ENCODE measurements at places on chromosomes 1 and 21.

GRCh38 chr21:15255261-15255660 is 190.5 kb upstream of the NRIP1 start:
- DNase-seq, result no peak

DNA sequence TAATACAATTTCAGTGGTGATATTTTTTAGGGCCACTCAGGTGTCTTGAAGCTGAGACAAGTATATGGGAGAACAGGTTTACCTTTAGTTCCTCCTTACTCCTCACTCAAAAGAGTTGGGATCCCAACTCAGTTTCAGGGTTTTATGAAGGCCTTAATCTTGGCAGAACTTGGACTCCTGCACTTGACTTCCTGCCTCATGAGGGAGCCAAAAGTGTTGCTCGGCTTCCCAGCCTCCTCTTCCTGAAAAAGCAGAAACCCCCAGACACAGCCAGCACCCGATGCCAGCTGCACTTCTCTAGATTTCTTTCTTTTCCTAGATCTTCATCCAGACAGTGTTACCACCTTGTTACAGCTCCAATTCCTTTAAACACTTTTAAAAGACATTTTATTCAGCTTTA is 70.8 kb upstream of the TMPRSS2 start:
- no peak for DNase-seq

DNA sequence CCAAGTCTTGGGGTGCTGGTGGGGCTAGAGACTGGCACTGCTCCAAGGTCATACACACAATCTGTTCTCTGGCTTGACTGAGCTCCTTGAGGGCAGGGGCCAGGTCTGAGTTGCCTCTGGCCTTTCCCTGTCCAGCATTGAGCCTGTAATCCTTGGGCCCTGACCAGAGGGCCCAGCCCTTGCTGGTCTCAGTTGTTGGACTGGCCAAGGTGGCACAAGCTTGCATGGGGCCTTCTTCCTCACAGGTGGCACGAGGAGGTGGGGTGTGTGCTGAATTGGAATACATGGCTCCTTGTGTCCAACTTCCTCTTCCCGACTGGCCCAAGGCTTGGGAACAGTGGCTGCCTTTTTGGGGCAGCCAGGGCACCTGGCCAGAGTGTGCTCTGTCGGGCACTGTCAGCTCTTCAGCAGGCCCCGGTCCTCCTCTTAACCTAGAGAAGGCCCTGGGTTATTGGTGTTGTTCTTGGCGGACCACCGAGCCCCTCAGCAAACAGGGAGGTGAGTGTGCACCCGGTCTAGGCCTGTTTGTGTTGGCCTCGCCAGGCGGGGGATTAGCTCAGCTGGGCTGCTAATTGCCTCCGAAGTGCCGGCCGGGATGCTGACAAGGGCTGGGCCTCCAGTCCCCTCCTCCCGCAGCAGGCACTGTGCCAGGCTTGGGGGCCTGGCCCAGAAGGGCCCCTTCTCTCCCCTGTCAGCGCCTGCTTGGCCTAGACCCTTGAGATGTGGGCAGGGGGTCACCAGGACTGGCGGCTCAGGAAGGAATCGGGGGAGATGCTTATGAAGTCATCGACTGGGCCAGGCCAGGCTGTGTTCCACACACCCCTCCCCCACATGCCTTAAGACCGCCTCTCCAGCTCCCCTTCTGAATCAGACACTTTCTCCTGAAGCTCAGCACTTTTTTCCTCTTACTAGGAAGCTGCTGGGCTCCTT is 28.5 kb downstream of the WNT4 start:
- peak; percentile 43 for DNase-seq

- no peak for DNase-seq
Measured at GRCh38 chr1:219130366-219130935, 43.2 kb upstream of the LYPLAL1 start.

DNA sequence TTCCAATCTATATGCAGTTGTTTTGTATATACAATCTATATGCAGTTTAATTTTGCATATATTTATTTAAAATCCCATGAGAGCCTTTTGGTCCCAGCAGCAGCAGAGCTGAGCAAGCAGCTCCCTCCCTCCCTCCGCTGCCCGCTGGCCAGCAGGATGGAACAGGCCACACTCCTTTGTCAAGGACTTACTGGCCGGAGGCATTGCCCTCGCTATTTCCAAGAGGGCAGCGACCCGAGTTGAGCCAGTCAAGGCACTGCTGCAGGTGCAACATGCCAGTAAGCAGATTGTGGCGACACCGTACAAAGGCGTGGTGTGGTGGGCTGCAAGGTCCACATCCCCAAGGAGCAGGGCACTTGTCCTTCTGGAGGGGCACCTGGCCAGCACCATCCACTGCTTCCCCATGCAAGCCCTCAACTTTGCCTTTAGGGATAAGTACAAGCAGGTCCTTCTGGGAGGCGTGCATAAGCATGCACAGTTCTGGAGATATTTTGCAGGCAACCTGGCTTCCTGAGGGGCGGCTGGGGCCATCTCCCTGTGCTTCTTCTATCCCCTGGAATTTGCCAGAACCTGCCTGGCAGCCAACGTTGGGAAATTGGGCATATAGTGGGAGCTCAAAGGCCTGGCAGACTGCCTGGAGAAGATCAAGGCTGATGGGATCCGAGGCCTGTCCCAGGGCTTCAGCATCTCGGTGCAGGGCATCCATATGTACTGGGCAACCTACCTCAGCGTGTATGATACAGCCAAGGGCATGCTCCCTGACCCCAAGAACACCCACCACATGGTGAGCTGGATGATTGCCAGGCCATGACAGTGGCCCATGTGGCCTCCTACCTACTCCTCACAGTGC is 92.2 kb downstream of the OSBPL9 start:
- DNase-seq, result no peak

DNA sequence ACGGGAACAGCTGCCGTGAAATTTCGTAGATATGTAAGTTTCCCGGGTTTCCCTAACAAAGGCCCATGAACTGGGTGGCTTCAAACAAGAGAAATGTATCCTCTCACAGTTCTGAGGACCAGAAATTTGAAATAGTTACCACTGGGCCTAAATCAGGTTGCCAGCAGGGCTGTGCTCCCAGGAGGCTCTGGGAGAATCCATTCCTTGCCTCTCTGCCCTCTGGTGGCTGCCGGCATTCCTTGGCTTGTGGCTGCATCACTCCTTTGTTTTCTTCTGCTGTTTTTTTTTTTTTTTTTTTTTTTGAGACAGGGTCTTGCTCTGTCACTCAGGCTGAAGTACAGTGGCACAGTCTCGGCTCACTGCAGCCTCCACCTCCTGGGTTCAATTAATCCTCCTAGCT is 23.7 kb downstream of the UMODL1 start:
- DNase-seq, result no peak

GRCh38 chr1:210437781-210438180 is 109.1 kb downstream of the HHAT start:
- no peak for DNase-seq

DNA sequence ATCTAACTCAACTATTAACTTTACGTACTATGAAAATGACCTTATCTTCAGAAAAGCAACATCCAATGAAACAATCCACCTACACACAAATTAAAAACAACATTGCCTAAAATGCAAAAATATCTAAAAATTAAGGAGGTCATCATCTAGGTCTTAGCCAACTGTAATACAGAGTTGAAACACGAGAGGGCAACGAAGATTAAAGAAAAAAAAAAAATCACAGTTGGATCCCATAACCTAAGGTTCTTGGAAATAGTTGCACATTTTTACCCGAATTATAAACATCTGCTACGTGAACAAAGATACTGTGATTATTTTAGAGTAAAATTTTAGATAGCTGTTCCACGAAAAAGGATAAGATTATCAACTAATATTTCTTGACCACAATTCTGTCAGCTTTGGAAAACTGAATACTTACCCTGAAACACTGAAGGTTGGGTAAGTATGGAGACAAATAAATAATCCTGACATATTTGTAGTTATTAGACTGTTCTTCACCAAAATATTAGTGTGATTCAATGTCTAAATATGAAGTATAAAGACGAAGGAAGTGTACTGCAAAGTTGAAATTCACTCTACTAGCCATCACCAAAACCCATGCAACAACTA is 88.0 kb upstream of the AK4 start:
- no peak for DNase-seq

GRCh38 chr1:211574705-211575104 is 4.3 kb downstream of the SLC30A1 start:
- no peak for DNase-seq

- no peak for DNase-seq
Measured at GRCh38 chr1:115134850-115135480, 45.7 kb upstream of the TSPAN2 start.

GRCh38 chr1:101460739-101461138 is 223.9 kb downstream of the S1PR1 start:
- no peak for DNase-seq

GRCh38 chr1:26257222-26257621 is 22.7 kb upstream of the SH3BGRL3 start:
- no peak for DNase-seq

DNA sequence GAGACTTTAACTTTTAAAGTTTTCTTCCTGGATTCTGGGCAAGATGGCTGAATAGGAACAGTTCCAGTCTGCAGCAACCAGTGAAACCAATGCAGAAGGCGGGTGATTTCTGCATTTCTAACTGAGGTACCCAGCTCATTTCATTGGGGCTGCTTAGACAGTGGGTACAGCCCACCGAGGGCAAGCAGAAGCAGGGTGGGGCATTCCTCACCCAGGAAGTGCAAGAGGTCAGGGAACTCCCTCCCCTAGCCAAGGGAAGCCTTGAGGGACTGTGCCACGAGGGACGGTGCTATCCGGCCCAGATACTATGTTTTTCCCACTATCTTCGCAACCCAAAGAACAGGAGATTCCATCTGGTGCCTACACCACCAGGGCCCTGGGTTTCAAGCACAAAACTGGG is 121.0 kb downstream of the VAV3 start:
- DNase-seq, result no peak

- DNase-seq, result no peak
Measured at GRCh38 chr1:70143048-70143659, 62.2 kb downstream of the LRRC40 start.

DNA sequence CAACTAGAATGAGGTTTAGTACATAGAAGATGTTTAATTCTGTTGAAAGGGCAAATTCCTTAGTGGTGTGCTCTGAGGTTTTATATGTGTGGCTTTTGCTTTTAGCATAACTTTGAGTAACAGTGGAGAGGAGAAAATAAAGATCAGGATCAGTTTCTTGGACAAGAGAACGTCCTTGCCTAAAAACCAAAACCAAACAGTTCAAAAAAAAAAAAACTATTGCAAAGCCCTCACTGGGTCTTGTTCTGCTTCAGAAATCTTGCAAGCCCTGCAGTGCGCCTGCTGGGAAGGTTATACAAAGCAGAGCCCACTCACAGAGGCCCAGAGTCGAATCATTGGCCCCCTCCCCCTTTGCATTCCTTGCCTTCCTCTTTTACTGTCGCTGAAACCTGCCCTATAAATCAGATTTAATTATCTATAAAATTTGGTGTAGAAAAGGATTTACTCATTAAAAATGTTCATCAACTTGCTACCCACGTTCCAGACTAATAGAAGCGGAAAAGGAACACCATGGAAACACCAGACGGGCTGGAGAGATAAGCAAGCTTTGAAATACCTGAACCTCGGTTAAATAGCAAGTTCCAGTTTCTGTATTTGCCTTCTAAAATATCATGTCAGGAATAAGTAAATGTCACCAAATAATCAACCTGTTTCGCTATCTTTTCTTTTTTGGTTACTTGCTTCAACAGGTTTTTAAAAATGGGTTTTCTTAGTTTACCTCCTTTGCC is 201.6 kb upstream of the PTBP2 start:
- DNase-seq, result no peak

DNA sequence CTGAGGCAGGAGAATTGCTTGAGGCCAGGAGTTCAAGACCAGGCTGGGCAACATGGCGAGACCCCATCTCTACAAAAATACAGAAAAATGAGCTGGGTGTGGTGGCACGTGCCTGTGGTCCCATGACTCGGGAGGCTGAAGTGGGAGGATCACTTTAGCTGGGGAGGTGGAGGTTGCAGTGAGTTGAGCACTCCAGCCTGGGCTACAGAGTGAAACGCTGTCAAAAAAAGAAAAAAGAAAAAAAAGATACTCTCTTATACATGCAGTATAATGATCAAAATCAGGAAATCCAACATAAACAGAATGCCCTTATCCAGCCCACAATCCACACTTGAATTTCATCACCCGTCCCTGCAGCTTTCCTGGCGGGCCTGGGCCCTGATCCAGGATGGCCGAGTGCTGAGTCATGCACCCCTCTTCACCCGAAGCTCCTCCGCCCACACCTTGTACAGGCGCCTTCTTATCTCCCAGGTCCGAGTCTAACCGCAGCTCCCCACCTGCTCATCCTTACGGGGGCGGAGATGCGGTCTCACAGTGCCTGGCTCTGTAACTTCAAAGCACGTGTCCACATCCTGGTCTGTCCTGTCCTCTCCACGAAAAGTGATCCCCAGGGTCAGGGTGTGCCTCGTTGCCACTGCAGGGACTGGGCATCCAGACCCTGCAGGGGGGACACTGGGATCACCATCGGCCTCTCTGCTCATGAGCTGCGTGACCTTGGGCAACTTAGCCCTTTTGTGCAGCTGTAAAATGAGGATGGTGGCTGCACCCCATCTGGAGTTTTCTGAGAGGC is 120.2 kb upstream of the SLC45A1 start:
- DNase-seq, result peak; percentile 64

DNA sequence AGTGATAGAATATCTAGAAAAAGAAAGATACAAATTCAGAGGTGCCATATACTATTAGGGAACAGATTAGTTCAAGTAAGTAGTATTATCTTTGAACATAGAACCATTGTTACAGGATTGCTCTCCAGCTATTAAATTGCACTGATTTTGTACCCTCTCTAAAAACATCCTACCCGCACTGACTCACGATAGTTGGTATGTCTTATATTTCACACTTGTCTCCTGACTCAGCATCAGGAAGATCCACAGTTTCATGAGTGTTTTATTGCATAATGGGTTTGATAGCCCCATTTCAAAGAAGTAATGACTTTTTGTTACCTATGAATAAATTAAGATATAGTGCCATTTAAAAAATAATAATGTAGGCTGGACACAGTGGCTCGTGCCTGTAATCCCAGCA is 6.0 kb downstream of the TATDN3 start:
- DNase-seq, result no peak

DNA sequence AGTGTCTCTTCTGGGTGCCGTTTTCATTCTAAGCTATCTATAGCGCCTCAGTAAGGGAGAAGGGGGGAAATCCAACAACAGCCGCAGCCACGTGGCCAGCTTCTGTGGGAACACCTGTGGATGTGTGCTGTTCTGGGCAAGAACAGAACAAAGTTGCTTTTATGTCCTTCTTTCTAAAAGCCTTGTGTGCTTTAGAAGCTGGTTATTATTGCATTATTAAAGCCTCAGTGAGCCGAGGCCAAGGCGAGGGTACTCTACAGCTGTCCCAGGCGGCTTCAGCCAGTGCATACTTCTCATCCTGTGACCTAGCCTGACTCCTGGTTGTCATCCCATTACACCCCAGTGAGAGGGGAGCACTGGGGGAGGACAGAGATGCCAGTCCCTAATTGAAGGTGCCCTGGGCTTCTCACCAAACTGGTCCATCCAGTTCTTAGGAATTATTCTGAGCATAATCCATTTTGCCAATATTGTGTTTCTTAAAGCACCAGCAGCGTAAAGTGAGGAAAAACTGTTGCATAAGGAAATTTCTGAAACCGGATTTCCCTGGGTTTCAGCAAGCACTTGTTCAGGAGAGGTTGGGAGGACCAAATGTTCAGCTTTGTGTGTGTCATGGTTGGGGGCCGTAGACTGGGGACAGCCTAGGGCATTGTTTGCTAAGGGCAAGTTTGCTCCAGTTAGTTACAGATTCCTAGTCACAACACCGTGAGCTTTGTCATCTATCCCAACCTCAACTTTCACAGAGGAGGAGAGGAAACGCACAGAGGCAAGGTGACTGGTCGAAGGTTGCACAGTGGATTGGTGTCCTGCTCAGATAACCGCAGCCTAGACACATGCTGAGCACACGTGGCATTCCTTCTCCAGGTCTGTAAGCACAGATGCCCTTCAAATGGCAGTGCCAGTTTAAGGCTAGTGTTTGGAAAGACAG is 61.0 kb upstream of the ATP1A1 start:
- DNase-seq, result no peak

GRCh38 chr1:50453266-50453665 is 30.0 kb upstream of the DMRTA2 start:
- no peak for DNase-seq
